Activated CD4-positive, alpha-beta T cell treated with anti-CD3 and anti-CD28 coated beads, Interleukin-2, amount 50 U/mL, for 4 hours (primary cell): ENCODE measurements at places on chromosomes 5 and 9.

- no peak for DNase-seq
Measured at GRCh38 chr5:55438998-55439397, 95.8 kb downstream of the PLPP1 start.

- no peak for DNase-seq
Measured at GRCh38 chr9:110486218-110486617, 93.3 kb downstream of the SVEP1 start.

DNA sequence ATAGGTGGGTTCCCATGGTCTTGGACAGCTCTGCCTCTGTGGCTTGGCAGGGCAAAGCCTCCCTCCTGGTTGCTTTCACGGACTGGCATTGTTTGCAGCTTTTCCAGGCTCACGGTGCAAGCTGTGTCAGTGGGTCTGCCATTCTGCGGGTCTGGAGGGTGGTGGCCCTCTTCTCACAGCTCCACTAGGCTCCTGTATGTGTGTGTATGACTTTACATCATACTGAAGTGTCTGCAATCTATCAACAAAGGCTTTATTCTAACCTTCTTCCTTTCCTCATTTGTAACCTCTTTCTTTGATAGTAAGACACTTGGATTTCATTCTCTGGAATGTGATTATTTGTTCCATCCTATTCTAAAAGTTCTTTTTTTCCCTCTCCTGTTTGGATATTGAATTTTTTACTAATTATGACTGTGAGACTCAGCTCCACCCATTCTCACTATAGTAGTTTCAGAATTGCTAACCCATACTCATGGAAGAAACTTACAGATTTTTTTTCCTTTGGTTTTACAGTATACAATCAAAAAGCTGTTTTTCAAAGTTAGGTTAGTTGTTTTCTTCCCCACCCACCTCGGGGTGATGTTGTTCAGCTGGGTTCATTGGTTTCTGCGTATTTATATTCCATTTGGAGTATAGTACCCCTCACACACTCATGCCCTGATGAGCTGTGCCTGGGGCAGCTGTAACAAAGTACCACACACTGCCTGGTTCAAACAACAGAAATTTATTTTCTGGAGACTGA, 144.6 kb upstream of the OTULINL start:
- DNase-seq: no peak

GRCh38 chr9:72615931-72616330, 94.5 kb downstream of the TMC1 start:
- DNase-seq: no peak

DNA sequence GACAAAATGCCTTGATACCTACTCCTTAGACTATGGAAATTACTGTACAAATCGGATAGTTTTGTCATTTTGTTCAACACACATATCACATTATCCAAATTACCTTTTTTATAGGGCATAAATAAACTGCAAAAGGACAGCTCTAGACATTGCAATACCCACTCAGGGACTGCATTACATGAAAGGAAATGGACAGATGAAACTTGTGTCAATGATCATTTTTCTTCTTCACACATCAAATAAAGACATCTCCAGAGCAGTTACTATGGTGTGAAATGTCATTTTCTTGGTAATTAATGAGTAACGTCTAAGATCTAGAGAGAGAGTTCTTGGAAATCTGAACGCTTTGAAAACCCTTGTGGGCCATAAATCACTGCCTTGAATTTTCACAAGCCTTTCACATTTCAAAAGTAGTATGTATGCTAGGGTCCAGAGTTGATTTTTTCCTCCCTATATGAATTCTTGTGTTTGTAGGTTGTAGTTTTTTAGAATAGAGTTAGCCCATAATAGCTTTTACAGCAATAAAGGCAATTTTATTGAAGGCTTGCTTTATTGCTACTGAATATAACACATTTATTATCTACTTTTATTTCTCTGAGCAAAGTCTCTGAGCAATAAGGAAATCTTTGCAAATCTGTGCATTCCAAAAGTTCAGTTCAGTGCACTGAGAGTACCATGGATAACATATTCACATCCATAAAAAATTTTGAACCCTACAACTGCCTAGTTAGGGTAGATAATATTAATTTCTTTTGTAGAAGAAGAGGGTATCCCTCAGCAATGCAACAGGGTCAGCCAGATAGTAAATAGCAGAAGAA, 358.0 kb upstream of the PCSK5 start:
- DNase-seq: no peak

DNA sequence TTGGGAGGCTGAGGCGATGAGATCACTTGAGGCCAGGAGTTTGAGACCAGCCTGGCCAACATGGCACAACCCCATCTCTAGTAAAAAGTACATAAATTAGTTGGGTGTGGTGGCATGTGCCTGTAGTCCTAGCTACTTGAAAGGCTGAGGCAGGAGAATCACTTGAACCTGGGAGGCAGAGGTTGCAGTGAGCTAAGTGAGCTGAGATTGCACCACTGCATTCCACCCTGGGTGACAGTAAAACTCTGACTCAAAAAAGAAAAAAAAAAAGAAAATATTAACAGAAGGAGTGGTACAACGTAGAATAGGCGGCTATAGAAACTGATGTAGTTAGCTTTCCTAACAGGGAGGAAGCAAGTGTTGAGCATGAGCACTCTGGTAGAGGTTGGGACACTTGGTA, 59.9 kb downstream of the PBX3 start:
- no peak for DNase-seq

DNA sequence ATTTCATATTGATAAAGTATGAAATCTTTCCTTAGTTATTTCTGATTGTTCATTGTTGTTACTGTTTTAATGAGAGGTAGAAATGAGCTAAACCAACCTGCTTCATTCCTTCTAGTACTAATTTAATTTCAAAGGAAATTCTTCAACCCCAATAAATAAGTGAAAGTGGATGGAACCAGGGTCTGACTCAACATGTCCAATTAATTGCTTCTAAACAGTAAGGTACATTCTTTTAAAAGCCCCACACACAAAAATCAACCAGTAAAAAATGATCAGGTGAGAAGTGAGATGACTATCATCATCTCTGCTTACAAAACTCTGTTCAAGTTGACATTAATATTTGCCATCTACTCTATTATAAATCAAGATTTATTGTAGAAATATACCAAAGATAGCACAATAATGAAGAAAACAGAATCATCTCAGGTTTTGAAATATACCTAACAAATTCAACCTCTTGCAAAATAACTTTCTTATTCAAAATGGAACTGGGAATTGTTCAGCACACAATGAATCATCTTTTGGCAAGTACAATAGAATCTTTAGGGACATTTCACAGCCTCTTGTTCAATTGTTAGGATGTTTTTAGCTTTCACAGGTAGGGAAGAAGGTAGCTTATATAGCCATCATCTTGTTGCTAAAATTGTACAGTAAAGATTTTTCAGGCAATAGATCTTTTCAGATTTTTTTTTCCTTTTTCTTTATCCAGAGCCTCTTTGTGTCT, 114.5 kb downstream of the RPS23 start:
- DNase-seq: no peak

GRCh38 chr5:89005990-89006389, 123.0 kb upstream of the MEF2C start:
- DNase-seq: no peak

GRCh38 chr9:114364134-114365041, 23.4 kb downstream of the AKNA start:
- DNase-seq: no peak

GRCh38 chr9:87675906-87676515, 49.9 kb upstream of the CTSL start:
- DNase-seq: no peak

DNA sequence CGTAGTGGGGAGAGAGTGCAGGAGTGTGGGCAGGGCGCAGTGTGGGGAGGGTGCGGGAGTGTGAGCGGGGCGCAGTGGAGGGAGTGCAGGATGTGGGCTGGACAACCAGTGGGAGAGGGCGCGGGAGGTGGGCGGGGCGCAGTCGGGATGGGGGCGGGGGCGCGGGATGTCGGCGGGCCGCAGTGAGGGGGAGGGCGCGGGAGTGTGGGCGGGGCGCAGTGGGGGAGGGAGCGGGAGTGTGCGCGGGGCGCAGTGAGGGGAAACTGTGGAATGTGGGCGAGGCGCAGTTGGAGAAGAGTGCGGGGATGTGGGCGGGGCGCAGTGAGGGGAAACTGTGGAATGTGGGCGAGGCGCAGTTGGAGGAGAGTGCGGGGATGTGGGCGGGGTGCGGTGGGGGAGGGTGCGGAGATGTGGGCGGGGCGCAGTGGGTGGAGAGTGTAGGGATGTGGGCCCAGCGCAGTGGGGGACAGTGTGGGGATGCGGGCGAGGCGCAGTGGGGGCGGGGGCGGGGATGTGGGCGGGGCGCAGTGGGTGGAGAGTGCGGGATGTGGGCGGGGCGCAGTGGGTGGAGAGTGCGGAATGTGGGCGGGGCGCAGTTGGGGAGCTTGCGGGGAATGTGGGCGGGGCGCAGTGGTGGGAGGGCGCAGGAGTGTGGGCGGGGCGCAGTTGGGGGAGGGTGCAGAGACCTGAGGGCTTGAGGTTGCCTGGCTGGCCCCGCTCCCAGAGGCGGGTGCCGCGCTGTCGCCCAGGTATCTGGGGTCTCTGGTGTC, at the start of gene NXNL2:
Gene NXNL2 (plus strand): TSS at position 723 of the 770 bp plus-strand sequence. CDS start 257 bp downstream, outside the sequence.
- DNase-seq: peak; percentile 50

DNA sequence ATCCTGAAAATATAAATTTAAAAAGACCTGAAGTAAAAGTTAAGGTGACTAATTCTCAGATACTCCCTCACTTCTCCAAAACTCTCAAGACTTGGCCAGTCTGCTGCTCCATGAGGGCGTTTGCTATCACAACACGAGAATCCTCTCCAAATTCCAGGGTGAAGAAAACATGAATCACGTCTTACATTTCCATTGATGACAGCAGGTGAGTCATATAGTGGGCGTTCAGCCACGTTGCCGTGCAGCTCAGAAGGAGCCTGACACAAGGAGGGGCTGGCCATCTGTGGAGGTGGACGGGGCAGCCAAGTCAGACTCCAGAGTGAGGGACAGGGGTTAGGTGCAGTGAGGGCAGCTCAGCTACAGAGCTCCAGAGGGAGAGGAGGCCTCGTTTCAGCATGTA, 555.1 kb upstream of the ADAMTS16 start:
- DNase-seq: no peak

- no peak for DNase-seq
Measured at GRCh38 chr5:32275396-32275741, 37.4 kb downstream of the MTMR12 start.

GRCh38 chr5:71533142-71533541, 54.0 kb upstream of the MCCC2 start:
- DNase-seq: no peak

GRCh38 chr5:149636191-149636860, 55.0 kb downstream of the ARHGEF37 start:
- DNase-seq: no peak

GRCh38 chr5:25025831-25026230, 381.1 kb upstream of the CDH10 start:
- no peak for DNase-seq

GRCh38 chr5:155620821-155621410, 607.4 kb downstream of the KIF4B start:
- DNase-seq: no peak

- no peak for DNase-seq
Measured at GRCh38 chr5:144864118-144864517, 693.4 kb downstream of the KCTD16 start.

- no peak for DNase-seq
Measured at GRCh38 chr5:3999929-4000328, 404.3 kb downstream of the IRX1 start.

- DNase-seq: no peak
Measured at GRCh38 chr5:109487753-109488420, 78.1 kb upstream of the PJA2 start.

- no peak for DNase-seq
Measured at GRCh38 chr5:78341440-78341839, 19.0 kb upstream of the SCAMP1 start.

DNA sequence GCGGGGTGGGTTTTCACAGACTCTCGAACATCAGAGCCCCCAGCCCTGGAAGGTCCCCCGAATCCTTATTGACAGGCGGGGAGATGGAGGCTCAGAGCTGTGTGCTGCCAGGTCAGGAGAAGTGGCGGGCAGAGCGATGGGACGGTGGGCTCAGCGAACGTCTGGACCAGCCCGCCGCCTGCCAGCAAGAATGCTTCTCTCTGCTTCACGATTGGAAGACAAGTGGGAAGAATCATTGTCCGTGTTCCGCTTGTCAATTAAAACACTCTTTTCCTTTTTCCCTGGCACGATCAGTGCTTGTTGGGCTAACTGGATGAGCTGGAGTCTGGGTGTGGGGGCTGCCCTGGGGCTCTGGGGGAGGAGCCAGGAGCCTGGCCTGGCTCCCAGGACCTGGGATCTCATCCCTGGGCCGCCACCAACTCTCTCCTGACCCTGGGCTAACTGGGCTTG, 1.6 kb downstream of the COL5A1 start:
- DNase-seq: no peak

DNA sequence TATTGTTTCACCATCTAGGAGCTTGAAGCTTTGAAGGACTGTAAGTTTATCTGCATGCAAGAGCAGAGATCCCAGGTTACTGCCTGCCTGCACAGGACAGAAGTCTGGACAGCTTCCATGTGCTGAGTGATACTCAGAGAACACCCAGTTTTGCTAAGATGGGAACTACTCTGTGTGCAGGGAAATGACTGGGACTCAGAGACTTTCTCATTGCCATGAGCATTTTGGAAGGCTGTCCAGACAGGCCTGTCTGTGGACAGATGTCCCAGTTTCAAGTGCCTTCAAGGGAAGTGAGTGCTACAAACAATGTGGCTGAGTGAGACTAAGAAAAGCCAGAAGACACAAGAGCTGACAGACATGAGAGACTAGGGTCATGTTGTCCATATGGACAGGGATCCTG, 19.2 kb upstream of the ZNF131 start:
- no peak for DNase-seq

DNA sequence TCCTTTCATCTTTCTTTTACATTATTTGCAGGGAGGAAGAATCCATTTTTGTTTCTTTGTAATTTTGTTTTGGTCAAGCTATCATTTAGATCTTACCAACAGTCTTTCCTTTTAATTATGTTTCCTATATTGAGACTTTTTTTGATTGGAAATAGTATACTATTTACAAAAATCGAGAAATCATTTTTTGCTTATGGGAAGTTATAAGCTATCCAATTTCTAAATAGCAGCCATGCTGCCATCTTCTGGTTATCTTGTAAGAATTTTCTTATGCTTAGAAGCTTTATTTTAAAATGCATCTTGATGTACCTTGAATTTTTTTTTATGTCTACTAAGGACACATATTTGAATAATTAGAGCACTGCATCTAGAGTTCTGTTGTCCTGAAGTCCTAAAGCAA, 821.2 kb downstream of the PTPRD start:
- DNase-seq: no peak

DNA sequence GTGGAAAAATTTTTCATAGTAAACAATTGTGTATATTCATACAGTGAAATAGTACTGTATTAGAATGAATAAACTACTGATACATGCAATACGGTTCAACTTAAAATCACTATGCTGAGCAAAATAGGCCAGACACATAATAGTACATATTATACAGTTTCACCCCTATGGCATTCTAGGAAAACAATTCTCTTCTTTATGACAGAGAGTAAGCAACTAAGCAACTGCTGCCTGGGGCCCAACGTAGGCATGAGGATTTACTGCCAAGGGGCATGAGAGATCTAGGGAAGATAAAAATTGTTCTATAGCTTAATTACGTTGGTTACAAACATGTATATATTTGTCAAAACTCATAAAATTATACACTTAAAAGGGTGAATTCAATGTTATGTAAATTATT, 180.2 kb downstream of the DRD1 start:
- no peak for DNase-seq

- no peak for DNase-seq
Measured at GRCh38 chr9:20331095-20331685, 291.1 kb downstream of the MLLT3 start.
